ENCODE measurements at places on chromosomes 11 and 22.

DNA sequence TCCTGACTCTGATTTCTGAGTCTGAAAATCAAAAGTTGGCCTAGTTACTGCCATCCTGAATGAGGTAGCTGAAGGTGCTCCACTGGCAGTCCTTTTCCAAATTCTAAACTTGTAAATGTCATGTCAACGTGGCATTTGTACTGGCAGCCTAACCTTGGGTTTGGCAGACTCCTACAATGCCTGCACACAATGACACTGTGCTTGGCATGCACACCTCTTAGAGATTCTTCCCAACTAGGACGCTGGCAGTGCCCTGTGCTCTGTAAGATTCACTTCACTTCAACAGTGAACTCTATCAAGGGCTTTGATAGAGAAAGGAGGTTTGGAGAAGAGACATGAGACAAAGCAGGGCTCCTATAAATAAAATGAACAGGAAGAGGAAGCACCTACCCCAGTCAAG is 21.9 kb upstream of the PPP2R1B start:
- no peak for DNase-seq

- DNase-seq = peak; percentile 93
Observed at GRCh38 chr11:64894070-64894811, 15.8 kb upstream of the EHD1 start.

DNA sequence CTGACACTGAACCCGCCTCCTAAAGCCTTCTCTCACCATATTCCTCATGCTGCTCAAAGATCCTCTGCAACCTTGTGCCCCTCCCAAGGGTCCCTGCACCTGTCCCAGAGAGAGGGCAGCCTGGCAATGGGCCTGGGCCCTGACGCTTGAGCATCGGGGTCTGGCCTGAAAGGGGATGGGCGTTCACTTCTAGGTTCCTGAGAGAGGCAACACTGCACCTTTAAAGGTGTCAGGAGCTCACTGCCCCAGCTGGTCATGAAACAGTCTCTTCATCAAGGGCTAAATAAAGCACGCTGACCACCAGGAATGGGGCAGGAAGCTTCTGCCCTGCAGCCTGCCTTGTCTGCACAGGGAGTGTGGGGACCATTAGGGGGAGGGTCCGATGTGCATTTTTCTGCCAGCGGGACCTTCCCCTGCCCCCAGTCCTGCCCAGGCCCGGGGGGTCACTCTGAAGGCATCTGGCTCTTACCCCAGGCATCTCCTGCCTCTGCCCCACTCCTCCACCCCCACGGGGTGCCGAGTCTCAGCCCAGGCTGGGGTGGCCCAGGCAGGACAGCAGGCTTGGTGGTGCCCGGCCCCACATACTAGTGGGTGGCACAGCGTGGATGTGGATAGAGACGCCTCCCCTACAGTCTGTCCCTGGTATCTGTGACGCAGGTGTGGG is 3.5 kb downstream of the C11orf21 start:
- no peak for DNase-seq

DNA sequence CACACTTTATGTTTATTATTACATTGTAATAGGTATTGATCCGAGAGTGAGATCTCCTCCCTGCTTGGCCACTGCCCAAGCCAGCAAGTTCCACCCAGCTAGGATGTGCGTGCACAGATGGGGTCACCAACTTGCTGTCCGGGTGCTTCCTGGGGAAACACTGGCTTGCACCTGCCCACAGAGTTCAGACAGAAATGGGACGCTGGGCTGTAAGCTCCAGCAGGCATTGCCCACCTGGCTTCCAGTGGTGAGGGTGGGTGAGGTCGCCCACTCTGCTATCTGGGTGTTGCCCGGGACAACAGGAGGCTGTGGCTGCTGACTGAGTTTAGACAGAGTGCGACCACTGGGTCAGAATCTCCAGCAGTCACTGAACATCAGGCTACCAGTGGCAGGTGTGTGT is 289.8 kb upstream of the ANO3 start:
- no peak for DNase-seq

Measured in stimulated activated CD8-positive, alpha-beta memory T cell treated with anti-CD3 and anti-CD28 coated beads, Interleukin-15, amount 100 ng/mL, for 24 hours (primary cell).